Mammary epithelial cell (primary cell): ENCODE measurements at places on chromosomes 6 and 20. TPM values are rescaled to one million over a fixed set of nuclear protein-coding genes. Genes with fewer than 3 reads are reported as not detected.

DNA sequence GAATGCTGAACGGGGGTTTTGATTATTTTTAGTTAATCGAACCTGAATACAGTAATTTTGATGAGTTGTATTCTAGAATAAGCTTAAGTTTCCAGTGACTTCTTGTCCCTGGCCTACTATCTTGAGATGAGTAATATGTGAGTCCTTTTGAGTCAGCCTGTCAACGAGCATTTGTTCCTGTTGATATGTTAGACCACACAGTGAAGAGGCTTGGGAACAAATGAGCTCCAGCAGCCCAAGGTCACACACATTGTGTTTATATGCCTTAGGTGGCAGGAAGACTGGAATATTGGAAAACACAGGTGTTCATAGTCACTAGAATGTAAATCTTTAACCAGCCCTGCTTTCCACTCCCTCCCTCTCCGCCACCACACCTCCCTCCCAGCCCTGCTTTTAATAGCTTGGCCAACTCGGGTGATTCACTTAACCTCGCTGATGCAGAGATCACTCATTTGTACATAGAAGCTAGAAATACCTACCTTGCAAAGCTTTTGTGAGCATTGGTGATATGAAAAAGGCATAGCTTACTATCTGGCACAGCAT, 9.1 kb downstream of the SMPDL3A start:
- peak; percentile 87 for DNase-seq

- DNase-seq = no peak
These were observed 32.3 kb downstream of the FOXP4 start for GRCh38 chr6:41578217-41579087.

- no peak for DNase-seq
These were observed 164.0 kb upstream of the AGPAT4 start for GRCh38 chr6:161437851-161438250.

DNA sequence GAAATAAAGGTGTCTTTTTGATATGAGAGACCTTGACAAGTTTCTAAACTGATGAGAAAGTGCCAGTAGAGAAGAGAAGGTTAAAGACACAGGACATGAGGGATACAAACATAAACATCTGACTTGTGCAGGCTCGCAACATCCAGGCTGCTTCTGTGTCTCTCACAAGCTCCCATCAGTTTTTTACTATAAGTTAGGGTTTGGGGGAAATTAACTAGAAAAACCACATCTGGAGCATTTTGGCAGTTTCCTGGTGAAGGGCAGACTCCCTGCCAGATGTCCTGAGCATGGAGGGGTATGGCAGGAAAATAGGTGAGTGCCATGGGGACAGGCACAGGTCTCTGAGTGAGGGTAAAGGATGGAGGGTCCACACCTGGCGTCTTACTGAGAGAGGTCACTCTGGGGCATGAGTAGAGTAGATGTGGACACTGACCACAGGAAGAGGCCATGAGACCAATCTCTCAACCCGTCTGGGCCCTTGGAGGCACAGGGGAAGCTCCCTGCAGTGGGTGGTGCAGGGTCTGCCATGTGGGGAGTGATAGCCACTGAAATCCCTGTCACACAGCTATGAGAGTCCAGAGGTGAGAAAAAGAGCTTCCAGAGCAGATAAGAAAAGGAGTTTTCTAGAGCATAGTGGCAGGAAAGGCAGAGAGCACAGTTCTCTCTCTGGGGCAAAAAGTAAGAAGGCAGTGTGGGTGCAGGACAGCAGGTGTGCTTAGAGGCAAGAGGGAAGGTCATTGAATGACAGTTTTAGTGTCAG, 193.3 kb upstream of the SYNDIG1 start:
- DNase-seq = no peak

The MCHR2 gene
- not detected in 2 replicates for total RNA-seq

The AKAP12 gene
- total RNA-seq = 59.8 and 87.8 TPM in 2 replicates

The OPRM1 gene
- not detected in 2 replicates for total RNA-seq
